ENCODE measurements at places on chromosomes 2 and 18. TPM values are rescaled to one million over a fixed set of nuclear protein-coding genes. Genes with fewer than 3 reads are reported as not detected.

DNA sequence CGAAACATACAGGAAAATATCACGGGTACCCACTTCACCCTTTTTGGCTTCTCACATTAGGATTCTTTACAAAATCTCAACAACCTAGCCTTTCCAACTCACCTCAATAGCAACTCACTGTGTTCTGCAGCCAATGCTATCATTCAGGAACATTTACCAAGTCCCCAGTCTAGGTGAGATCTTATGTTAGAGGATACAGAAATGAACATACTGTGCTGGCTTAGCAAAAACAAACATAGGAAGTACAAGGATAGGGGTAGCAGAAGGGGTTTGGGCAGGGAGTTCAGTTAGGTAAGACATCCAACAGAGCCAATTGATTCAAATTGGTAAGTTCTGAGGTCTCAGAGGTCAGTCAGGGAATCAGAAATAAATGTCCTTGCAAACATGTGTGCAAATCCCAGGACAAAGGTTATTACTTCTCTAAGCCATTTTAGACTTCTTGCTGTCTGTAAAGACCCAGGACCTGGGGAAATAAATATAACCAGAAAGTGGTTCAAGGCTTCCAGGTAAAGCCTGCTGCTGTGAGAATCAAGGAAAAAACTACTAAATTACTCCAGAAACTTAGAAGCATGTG lies 556.3 kb upstream of the CHAC2 start:
- no peak overlapping the region for H3K4me3 ChIP-seq
- H3K27me3 ChIP-seq, result no peaks in the 10 kb centered on the region
- H3K27ac ChIP-seq, result no peak overlapping the region
- no peaks in the 10 kb centered on the region for H3K4me1 ChIP-seq

Gene MARCO
- 499 TPM for total RNA-seq

Gene MYOM1
- total RNA-seq, result 2.2 TPM

DNA sequence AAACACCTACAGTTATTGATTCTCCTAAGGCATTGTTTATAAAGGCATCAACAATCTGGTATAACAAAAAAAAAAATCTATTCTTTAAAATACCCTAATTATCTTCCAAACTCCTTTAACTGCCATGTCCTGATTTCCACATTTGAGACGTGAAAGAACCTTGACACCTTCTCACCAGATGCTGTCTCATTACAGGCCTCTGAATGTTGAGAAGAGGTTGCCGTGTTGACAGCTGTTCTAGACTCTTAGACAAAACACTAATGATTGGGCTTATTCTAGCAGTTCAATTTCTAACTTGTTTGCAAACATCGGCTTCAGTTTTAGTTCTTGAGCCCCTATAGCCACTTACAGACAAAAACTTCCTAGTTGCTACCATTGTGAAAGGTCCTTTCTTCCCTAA lies 988.8 kb downstream of the LRP1B start:
- no peaks in the 10 kb centered on the region for H3K4me1 ChIP-seq
- H3K27me3 ChIP-seq, result no peaks in the 10 kb centered on the region
- H3K27ac ChIP-seq, result no peak overlapping the region

GRCh38 chr2:12318427-12319057 lies 398.2 kb upstream of the TRIB2 start:
- no peak overlapping the region for H3K27ac ChIP-seq
- no peaks in the 10 kb centered on the region for H3K27me3 ChIP-seq
- no peaks in the 10 kb centered on the region for H3K36me3 ChIP-seq

DNA sequence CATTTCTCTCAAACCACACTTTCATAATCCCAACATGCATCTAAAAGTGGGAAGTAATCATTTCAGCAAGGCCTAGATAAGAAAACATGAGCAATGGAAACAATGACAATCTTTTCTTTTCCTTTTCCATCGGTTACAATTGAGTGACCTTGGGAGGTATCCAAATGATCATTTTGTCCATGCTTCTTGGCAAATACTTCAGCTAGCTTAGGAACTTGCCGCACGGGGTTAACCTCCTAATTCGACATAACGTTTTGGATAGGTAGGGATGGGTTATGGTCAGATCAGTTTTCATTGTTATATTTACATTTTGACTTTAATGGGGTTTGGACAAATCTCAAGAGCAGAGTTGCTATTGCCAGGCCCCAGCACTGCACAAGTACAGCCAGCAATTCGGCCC lies 4.6 kb upstream of the PTPRM start:
- H3K4me1 ChIP-seq, result peaks cover 7% of the 10 kb centered on the region
- no peak overlapping the region for H3K27ac ChIP-seq
- H3K27me3 ChIP-seq, result no peaks in the 10 kb centered on the region
- DNase-seq, result no peak

- H3K36me3 ChIP-seq, result no peaks in the 10 kb centered on the region
- no peak overlapping the region for H3K4me3 ChIP-seq
- no peaks in the 10 kb centered on the region for H3K27me3 ChIP-seq
- H3K4me1 ChIP-seq, result peaks cover 9% of the 10 kb centered on the region
These were observed 257.3 kb upstream of the APCDD1 start for GRCh38 chr18:10197097-10197496.

Gene RGPD8
- total RNA-seq, result 19.3 TPM

- no peaks in the 10 kb centered on the region for H3K4me1 ChIP-seq
- H3K27ac ChIP-seq, result no peak overlapping the region
- H3K36me3 ChIP-seq, result no peaks in the 10 kb centered on the region
- DNase-seq, result no peak
These were observed 81.9 kb downstream of the MEP1B start for GRCh38 chr18:32271672-32272208.

- H3K36me3 ChIP-seq, result no peaks in the 10 kb centered on the region
- DNase-seq, result no peak
- H3K27me3 ChIP-seq, result no peaks in the 10 kb centered on the region
- peaks cover 8% of the 10 kb centered on the region for H3K4me1 ChIP-seq
These were observed 4.0 kb downstream of the TSGA10 start for GRCh38 chr2:99150706-99151105.

- no peaks in the 10 kb centered on the region for H3K4me1 ChIP-seq
- no peak overlapping the region for H3K27ac ChIP-seq
- no peaks in the 10 kb centered on the region for H3K27me3 ChIP-seq
These were observed 181.1 kb upstream of the ACAA2 start for GRCh38 chr18:49994410-49994809.

- no peak for DNase-seq
- H3K4me3 ChIP-seq, result no peak overlapping the region
- H3K4me1 ChIP-seq, result peaks cover 1% of the 10 kb centered on the region
These were observed 5.3 kb upstream of the G6PC2 start for GRCh38 chr2:168895771-168896170.

GRCh38 chr2:102282678-102283091 lies 28.7 kb upstream of the IL1RL1 start:
- no peaks in the 10 kb centered on the region for H3K27me3 ChIP-seq
- H3K36me3 ChIP-seq, result no peaks in the 10 kb centered on the region
- no peak for DNase-seq
- H3K4me1 ChIP-seq, result no peaks in the 10 kb centered on the region

DNA sequence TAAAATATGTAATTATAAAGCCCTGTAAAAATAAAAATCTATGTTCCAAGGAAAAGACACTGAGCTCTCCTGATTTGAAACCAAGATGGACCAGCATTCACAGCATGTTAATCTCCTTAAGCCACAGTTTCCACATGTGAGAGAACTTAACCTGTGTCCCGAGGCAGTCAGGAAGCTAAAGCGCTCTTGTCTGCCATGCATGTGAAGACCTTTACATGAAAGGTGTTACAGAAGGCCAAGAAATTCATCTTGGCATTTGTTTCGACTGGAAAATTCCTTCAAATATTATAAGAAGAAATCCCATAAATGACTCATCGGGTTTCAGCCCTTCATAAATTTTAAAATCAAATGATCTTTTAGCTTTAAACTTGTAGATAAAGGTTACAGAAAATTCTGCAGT lies 328.6 kb downstream of the CDH2 start:
- H3K4me3 ChIP-seq, result no peak overlapping the region
- no peak overlapping the region for H3K27ac ChIP-seq
- H3K36me3 ChIP-seq, result no peaks in the 10 kb centered on the region

DNA sequence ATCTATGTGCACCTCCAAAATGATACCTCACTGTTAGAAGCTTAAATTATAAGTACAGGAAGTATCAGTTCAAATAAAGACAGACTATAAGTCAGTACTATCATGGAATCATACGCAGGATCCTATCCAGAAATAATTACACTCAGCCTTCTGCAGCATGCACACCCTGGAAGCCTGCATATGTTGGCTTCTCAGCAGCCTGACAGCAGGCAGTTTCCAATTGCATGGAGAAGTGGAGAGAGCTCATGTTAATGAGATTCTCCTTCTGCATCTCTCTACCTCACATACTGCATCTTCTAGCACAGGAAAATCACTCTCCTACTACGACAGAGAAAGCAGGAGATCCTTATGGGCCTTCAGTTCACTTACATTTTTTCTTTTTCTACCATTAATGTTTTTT lies 20.5 kb downstream of the NR4A2 start:
- H3K4me1 ChIP-seq, result no peaks in the 10 kb centered on the region
- DNase-seq, result no peak
- H3K27me3 ChIP-seq, result no peaks in the 10 kb centered on the region
- no peaks in the 10 kb centered on the region for H3K36me3 ChIP-seq
- H3K4me3 ChIP-seq, result no peak overlapping the region
- H3K27ac ChIP-seq, result no peak overlapping the region

DNA sequence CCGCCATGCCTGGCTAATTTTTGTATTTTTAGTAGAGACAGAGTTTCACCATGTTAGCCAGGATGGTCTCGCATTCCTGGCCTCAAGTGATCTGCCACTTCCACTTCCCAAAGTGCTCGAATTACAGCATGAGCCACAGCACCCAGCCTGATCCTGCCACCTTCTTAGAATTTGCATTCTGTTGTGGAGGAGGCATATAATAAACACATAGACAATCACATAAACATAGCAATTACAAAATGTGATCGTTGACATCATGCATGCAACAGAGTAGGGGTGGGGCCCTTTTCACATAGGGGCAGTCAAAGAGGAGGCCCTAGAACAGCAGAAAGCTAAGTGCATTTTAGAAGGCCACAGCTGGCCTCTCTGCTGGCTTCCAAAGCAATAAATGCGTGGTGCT lies 39.9 kb upstream of the TSPYL6 start:
- DNase-seq, result no peak
- no peaks in the 10 kb centered on the region for H3K4me1 ChIP-seq
- H3K27me3 ChIP-seq, result no peaks in the 10 kb centered on the region
- H3K27ac ChIP-seq, result no peak overlapping the region
- no peak overlapping the region for H3K4me3 ChIP-seq

DNA sequence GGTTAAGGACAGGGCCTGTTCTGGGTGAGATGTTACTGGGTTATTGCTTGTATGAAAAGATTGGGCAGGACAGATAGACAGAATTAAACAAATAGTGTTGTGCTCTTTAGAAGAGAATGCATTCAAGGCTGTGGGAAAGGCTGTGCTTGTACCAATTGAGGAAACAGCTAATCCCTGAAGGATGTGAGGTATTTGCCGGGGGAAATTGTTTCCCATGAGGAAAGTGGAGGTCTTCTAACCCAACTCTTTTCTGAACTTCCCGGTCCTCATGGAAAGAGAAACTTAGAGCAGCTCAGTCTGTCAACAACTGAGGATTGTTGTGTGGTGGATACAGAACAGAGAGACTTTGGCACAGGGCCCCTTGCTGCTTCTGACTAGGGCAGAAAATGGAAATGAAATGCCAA lies 9.5 kb downstream of the SLC1A4 start:
- DNase-seq, result no peak
- peaks cover 4% of the 10 kb centered on the region for H3K4me1 ChIP-seq
- no peak overlapping the region for H3K4me3 ChIP-seq
- no peak overlapping the region for H3K27ac ChIP-seq
- H3K36me3 ChIP-seq, result no peaks in the 10 kb centered on the region

Gene KCNE4
- 1.3 TPM for total RNA-seq

- H3K27me3 ChIP-seq, result no peaks in the 10 kb centered on the region
- no peak for DNase-seq
- no peaks in the 10 kb centered on the region for H3K36me3 ChIP-seq
- no peak overlapping the region for H3K27ac ChIP-seq
- H3K4me1 ChIP-seq, result no peaks in the 10 kb centered on the region
These were observed 167.8 kb downstream of the PMAIP1 start for GRCh38 chr18:60067426-60068210.

DNA sequence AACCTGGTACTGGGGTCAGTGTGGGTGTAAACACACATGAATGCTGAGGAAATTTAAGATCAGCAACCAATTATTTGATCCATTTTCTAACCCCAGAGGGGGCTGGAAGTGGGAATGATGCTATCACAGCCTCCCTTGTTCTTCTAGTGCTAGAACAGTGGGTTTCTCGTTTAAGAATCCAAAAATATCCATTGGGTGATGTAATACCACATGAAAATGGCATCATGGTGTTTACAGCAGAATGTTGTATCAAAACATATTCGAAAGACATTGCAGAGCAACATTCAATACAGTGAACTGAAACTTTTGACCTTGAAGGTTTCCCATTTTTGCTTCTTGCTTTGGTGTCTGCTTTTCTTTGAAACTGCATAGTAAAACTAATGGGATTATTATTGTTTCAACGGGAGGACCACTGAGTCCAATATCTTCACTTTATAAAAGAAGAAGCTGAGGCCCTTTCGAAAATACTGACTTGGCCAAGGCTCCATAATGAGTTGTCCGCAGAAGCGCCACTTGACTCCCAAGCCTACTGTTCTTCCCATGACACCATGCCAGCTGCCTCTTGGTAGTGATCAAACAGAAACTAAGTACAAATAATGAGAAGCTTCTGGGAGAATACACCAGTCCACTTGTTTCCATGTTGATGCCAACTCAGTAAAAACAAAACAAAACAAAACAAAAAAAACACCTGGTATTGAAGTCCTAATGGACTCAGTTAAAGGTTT lies 106.1 kb downstream of the COLEC12 start:
- no peaks in the 10 kb centered on the region for H3K27me3 ChIP-seq
- H3K27ac ChIP-seq, result no peak overlapping the region
- H3K36me3 ChIP-seq, result no peaks in the 10 kb centered on the region
- H3K4me1 ChIP-seq, result peaks cover 12% of the 10 kb centered on the region

DNA sequence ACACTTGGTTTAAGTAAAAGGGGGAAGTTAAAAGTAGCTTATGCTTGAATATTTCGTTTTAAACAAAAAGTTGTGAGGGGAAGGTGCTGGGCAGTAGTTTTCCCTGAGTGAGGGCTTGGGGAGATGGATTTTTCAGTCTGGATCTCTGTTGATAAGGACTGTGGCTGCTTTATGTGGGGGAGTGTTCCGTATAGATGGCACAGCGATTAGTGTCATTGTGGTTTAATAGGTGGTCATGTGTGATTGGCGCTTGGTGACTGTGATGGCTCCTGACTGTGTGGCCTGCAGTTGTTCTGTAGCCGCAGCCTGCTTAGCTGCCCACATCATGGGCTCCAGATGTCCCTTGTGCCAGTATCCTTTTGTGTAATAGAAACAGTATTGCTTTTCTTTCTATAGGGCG lies 156.2 kb downstream of the WDSUB1 start:
- peaks cover 35% of the 10 kb centered on the region for H3K4me1 ChIP-seq
- no peak for DNase-seq
- no peaks in the 10 kb centered on the region for H3K27me3 ChIP-seq
- peak overlapping the region; percentile 13 for H3K27ac ChIP-seq

GRCh38 chr2:5491523-5491922 lies 200.7 kb upstream of the SOX11 start:
- no peak overlapping the region for H3K4me3 ChIP-seq
- no peaks in the 10 kb centered on the region for H3K36me3 ChIP-seq
- no peak for DNase-seq
- no peaks in the 10 kb centered on the region for H3K4me1 ChIP-seq
- H3K27ac ChIP-seq, result no peak overlapping the region

Measured in upper lobe of left lung (tissue), 6 donors.